ENCODE measurements at places on chromosomes 2 and 18. TPM values are rescaled to one million over a fixed set of nuclear protein-coding genes. Genes with fewer than 3 reads are reported as not detected.
A peak's percentile ranks its signal among the peaks of the same experiment; 100 is the strongest.

RAPGEF4 gene
- total RNA-seq = 13.6 TPM

EGR4 gene
- not detected for total RNA-seq

AGXT gene
- 0.09 TPM for total RNA-seq

CRYGC gene
- total RNA-seq = not detected

DTNB gene
- 28.1 TPM for total RNA-seq

DNA sequence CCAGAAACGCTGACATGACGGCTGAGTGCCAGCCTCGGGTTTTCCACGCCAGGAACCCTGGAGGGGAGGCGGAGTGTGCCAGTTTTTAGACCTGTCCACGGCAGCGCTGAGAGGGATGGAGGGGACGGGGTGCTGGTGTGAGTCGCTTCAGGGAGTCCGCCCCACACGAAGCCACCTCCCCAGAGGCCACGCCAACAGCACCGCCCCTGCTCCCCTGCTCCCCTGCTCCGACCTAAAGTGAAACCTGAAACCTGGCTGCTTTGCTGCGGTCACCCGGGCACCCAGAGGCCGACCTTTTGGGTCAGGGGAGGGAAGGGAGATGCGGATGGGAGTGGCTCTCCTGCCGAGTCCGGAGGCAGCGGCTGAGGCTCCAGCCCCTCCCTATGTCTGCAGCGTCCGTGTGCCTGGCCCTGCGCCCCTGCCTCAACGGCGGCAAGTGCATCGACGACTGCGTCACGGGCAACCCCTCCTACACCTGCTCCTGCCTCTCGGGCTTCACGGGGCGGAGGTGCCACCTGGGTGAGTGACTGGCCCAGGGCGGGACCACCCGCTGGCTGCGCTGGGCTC is 38.1 kb downstream of the SNED1 start:
- no peak overlapping the region for H3K27ac ChIP-seq
- peak overlapping the region; percentile 51 for H3K4me3 ChIP-seq
- no peaks in the 10 kb centered on the region for H3K4me1 ChIP-seq
- DNase-seq = peak; percentile 43
- H3K36me3 ChIP-seq = no peaks in the 10 kb centered on the region

DNA sequence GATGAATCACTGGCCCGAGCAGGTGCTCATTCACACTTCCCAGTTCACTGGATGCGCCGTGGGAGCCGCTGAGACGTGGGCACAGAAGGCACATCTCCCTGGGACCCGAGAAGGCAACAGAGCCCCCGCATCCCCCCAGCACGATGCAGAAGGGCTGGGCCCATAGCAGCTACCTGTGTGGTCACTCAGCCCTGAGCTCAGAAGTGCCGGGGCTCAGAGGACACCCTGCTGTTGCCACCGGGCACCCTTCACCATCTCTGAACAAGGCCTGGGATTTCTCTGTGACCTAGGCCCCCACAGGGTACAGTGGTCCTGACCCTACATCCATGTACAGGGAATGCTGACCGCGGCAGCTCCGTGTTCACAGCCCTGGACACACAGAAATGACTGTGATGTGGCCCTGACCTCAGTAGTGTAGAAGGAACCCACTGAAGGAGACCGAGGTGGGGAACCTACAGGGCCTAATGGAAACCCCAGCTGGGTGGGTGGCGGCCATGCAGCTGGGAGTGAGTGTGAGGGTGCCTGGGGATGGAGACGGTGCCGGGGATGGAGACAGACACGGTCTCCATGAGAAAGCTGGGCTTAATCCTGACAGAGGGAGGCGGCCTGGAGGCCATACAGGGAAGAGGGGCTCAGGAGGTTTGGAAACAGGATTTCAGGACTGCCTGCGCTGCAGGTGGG is 111.9 kb upstream of the OTOS start:
- no peak for DNase-seq
- H3K27me3 ChIP-seq = no peaks in the 10 kb centered on the region
- no peak overlapping the region for H3K4me3 ChIP-seq
- H3K4me1 ChIP-seq = no peaks in the 10 kb centered on the region

DNA sequence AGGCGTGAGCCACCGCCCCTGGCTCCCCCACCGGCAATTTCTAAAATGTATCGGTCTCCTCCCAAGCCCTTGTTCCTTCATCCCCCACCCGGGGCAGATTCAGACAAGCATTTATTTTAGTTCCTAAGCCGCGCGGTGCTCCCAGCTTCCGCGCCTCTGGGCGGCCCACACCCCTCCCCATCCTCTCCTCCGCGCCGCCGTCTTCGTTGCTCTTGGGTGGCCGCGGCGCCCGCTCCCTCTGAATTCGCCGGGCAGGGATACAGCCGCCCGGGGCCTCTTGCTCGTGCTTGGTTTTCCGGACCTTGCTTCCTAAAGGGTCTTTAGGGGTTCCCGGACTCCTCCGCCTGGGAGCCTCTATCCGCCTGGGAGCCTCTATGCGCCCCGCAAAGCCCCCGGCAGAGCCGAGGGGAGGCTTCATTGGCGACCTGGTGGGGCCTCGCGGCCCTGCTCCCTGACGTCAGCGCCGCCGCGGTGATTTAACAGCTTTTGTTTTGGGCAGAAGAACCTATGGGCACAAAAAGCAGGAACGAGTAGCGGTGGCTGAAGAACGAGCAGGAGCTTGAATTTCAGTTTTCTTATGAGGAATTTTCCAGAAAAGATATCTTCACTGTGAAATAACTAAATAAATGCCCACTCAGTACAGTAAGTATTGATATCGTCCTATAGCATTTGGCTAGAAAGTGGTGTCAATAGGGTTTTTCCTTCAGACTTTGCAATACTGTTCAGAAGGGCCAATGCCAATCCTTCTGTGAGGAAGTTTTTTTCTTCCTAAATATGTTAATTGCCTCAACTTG is 37.3 kb downstream of the PRKRA start:
- peak overlapping the region; percentile 86 for H3K4me3 ChIP-seq
- H3K36me3 ChIP-seq = no peaks in the 10 kb centered on the region
- DNase-seq = peak; percentile 89
- H3K4me1 ChIP-seq = no peaks in the 10 kb centered on the region
- no peaks in the 10 kb centered on the region for H3K27me3 ChIP-seq

GRCh38 chr18:31487246-31488015 is 10.5 kb upstream of the DSG2 start:
- no peak overlapping the region for H3K27ac ChIP-seq
- H3K4me3 ChIP-seq = no peak overlapping the region
- H3K4me1 ChIP-seq = no peaks in the 10 kb centered on the region
- no peaks in the 10 kb centered on the region for H3K27me3 ChIP-seq
- no peak for DNase-seq

DNA sequence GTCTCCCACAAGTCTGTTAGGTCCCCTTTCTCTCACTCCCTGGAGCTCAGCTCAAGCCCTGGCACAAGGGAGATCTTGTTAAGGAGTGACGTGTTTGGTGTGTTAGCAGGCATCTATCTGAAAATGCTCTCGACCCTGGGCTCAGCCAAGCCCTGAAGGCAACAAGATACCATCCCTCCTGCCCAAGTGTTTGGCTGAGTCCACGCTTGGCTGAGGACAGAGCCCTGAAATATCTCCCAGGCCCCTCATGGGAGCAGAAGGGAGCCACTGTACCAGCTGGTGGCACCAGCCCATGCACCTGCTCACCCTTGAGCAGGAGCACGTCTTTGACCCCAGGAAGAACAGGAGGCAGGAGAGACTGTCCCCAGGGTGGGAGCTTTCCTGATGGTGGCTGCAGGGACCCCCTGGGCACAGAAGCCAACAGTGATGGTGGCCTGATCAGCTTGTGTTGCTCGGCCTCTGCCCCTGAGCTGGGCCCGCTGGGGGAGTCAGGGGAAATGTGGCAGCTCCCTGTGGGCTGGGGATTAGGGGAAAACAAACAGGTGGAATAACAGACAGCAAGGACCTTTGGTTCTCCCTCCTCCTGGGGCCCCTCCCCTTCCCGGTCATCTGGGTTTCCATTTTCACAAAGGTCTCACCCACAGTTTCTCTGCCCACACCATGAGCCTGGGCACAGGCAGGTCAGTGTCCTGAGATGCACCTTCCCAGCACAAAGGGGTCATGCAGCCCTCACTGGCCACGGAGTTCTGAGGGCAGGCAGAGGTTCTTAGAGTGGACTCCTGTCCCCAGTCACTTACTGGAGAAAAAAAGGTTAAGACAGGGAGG is 91.6 kb downstream of the RHOB start:
- peak; percentile 57 for DNase-seq
- peak overlapping the region; percentile 91 for H3K27ac ChIP-seq
- no peak overlapping the region for H3K4me3 ChIP-seq

GRCh38 chr2:234702731-234703225 is 205.9 kb upstream of the ARL4C start:
- DNase-seq = no peak
- H3K27me3 ChIP-seq = no peaks in the 10 kb centered on the region
- H3K36me3 ChIP-seq = no peaks in the 10 kb centered on the region
- no peak overlapping the region for H3K4me3 ChIP-seq
- H3K4me1 ChIP-seq = no peaks in the 10 kb centered on the region
- H3K27ac ChIP-seq = no peak overlapping the region

DNA sequence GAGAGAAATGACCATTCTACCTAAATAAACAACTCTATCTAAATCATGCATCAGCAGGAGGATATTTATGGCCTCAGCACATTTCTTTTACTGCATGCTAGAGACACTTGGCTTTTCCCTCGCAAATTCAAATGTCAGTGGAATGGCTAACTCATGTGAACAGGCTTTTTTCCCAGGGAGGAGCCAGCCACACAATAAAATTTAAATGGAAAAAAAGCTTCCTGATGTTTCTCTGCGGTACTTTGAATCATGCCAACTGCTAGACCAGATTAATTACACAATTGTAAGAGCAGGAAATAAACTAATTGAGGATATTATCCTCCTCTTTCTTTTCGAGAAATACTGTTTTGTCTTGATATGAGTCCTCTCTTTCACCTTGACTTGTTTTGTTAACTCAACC is 676.3 kb downstream of the IRS1 start:
- no peak overlapping the region for H3K27ac ChIP-seq
- no peaks in the 10 kb centered on the region for H3K4me1 ChIP-seq
- peak; percentile 83 for DNase-seq
- no peaks in the 10 kb centered on the region for H3K36me3 ChIP-seq
- H3K4me3 ChIP-seq = no peak overlapping the region
- H3K27me3 ChIP-seq = no peaks in the 10 kb centered on the region

GRCh38 chr2:172821370-172822338 is 86.0 kb downstream of the RAPGEF4 start:
- peak; percentile 30 for DNase-seq
- H3K36me3 ChIP-seq = no peaks in the 10 kb centered on the region
- H3K4me3 ChIP-seq = peak overlapping the region; percentile 60
- no peaks in the 10 kb centered on the region for H3K4me1 ChIP-seq
- no peaks in the 10 kb centered on the region for H3K27me3 ChIP-seq

GRCh38 chr18:11866764-11867163 is 15.6 kb downstream of the CHMP1B start:
- no peaks in the 10 kb centered on the region for H3K36me3 ChIP-seq
- H3K4me1 ChIP-seq = no peaks in the 10 kb centered on the region
- H3K4me3 ChIP-seq = no peak overlapping the region
- no peak overlapping the region for H3K27ac ChIP-seq

- no peak overlapping the region for H3K4me3 ChIP-seq
- no peaks in the 10 kb centered on the region for H3K4me1 ChIP-seq
- H3K27ac ChIP-seq = no peak overlapping the region
Observed at GRCh38 chr2:105062158-105062557, 24.3 kb downstream of the MRPS9 start.

DNA sequence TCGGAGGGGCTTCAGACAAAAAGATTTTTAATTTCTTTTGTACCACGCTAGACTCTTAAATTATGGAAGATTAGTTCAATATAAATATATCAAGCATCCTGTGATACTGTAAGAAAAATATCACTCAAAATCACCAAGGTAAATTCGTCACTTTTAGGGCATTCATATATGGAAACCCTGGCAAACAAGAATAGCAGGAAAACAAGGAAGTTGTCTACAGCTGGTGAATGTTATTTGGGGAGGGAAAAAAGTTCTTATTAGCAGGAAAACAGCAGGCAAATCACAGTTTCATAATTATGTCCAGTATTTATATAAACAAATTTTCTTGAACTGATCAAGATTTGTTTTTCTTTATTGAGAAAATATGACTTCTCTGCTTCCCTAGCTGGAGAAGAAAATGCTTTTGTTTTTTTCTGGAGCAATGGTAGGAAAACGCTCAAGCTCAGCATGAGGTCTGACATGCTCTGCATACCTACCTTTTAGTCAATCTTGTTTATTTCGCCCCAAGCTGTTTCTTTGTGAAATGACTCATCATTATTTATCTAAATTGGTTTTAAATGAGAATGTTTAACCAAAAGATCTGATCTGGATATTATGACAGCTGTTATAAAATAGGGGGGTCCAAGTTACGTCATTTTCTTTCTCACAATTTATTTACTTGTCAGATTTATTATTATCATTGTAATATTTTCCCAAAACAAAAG is 14.7 kb downstream of the LINC00305 start:
- no peaks in the 10 kb centered on the region for H3K27me3 ChIP-seq
- H3K4me1 ChIP-seq = no peaks in the 10 kb centered on the region
- no peak for DNase-seq
- no peaks in the 10 kb centered on the region for H3K36me3 ChIP-seq

DNA sequence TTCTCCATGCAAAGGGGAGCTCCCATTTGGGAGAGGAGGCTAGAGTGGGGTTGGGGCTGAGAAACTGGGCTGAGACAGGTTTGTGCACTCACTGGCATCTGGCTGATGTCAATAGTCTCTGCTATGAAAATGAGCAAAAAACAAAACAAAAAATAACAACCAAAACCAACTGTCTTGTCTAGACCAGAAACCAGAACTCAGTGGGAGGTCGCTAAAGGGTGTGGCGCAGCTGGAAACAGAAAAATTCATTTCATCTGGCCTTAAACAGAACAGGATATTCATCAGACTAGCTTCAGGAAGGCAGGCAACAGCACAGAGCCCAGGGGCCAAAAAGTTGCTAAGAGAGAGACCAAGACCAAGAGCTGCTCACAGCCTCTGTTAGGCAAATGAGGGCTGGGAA is 126.1 kb downstream of the THNSL2 start:
- H3K4me1 ChIP-seq = no peaks in the 10 kb centered on the region
- no peak overlapping the region for H3K27ac ChIP-seq
- no peaks in the 10 kb centered on the region for H3K36me3 ChIP-seq
- DNase-seq = no peak
- H3K4me3 ChIP-seq = no peak overlapping the region

DNA sequence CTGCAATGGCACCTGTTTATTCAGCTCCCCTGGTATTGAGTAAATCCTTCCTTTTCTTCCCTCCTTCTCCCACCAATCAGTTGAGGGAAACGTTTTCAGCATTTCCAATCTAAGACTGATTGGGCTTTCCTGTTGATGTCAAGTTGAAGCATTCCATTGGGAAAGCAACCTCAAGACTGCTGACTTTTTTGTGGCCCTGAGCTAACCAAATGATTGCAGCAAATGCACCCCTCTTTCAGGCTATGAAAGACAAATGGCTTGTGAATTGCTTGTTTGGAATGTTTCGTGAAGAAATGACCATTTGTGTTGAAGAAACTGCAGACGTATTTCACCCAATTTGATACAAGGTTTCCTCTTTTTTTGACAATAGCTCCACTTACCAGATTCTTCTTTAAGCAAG is 303.5 kb downstream of the EPHA4 start:
- H3K36me3 ChIP-seq = no peaks in the 10 kb centered on the region
- H3K4me1 ChIP-seq = no peaks in the 10 kb centered on the region
- no peak overlapping the region for H3K27ac ChIP-seq
- no peak overlapping the region for H3K4me3 ChIP-seq

All from kidney (tissue), 22 donors.